Foreskin fibroblast (primary cell): ENCODE measurements at places on chromosomes 1 and 21.
A peak's percentile ranks its signal among the peaks of the same experiment; 100 is the strongest.

- DNase-seq, result no peak
Observed at GRCh38 chr21:43277481-43278351, 108.9 kb downstream of the CRYAA start.

- DNase-seq, result no peak
Observed at GRCh38 chr1:186740324-186740723, 60.1 kb upstream of the PTGS2 start.

- DNase-seq, result peak; percentile 32
Observed at GRCh38 chr1:209674957-209675564, at the start of gene G0S2. TSS of gene G0S2 (plus strand) at chr1:209675412. CDS start at chr1:209675685, 273 bp downstream.

DNA sequence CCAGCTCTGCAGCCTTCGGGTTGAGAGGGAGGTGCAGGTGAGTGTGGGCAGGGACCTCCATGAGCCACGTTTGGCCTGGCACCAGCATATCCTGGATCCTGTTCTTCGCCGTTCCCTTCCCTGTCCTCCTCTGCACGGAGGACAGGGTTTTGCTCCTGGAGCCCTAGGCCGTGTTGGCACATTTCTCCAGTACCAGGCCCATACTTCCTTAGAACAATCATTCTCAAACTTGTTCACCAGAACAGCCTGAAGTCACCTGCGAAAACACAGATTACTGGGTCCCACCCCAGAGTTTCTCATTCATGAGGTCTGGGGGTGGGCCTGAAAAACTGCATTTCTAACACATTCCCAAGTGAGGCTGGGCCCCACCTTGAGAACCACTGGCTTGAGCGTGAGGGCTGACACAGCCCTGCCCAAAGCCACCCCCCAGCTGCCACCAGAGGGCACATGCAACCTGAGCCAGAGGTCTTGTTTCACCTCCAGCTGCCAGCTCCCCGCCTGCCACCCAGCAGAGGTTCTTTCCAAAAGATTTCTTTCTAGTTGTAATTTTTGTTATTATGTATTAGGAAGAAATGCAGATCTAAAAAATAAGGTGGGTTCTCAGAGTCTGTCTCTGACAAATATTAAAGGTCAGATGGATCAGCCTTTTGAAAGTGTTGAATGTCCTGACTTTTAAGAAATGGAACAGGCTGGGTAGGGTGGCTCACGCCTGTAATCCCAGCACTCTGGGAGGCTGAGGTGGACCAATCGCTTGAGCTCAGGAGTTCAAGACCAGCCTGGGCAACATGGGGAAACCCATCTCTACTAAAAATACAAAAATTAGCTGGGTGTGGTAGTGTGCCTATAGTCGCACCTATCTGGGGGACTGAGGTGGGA, 39.6 kb upstream of the LDLRAP1 start:
- peak; percentile 29 for DNase-seq

GRCh38 chr1:212225871-212226302, 59.3 kb upstream of the PPP2R5A start:
- no peak for DNase-seq

DNA sequence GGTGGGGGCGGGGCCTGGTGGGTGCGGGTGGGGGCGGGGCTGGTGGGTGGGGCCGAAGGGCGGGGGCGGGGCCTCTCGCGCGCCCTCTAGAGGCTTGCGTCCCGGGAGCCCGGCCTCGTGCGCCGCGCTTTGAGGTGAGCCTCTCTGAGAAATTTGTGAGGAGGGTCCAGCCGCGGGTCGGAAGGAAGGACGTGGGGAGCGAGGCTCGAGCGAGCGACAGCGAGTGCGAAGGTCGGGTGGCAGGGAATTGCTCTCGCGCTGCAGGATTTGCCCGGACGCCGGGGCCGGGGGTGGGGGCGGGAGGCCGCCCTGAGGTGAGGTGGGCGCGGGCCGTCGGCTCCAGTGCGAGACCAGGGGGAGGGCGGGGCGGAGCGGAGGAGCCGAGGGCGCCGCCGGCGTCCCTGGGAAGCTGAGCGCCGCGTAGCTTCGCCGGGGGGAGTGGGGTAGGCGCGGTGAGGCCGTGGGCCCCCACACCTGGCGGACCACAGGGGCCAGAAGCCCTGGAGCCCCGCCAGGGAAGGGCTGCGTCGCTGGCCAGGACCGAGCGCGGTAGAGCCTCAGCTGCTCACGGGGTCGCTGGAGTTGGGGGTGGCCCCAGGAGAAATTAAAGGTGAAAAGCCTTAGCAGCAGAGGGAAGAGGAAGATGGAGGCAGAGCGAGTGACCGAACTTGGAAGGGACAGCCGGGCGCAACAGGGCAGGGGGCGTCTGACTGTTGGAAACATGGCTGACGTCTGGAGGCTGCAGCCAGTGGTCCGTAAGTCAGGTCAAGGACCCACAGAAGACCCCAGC, 754 bp upstream of the LSS start:
- DNase-seq, result no peak

DNA sequence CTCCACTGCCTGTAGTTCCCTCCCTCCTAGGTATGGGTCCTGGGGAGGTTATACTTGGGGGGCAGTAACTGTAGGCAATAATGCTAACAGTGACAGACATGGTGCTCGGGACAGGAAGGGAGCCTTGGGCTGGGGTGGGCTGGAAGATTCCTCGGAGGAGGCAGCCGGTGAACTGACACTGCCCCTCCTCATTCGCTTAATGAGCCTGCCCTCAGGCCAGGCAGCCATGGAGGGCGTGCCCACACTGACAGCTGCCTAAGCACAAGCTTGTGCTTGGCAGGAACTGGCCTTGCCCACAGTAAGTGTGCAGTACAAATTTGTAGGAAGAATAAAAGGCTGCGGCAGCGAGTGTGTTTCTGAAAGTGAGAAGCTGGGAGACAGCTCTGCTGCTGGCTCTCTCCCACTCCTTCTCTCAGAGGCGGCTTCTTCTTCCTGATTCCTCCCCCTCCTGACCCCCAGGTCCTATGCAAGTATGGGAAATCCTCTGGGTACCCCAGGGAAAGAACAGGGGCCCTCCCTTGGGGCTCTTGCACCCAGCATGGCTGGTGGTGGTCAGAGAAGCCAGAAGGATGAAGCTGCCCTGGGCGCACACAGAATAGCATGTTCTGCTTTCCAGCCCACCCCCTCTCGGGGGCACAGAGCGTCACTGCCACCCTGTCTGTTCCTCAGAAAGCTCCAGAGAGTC, 23.6 kb downstream of the OPTC start:
- no peak for DNase-seq

- peak; percentile 87 for DNase-seq
Observed at GRCh38 chr1:52055066-52055865, at the start of gene TXNDC12. TSS of gene TXNDC12 (minus strand) at chr1:52055191. CDS start at chr1:52055096, 95 bp downstream.

DNA sequence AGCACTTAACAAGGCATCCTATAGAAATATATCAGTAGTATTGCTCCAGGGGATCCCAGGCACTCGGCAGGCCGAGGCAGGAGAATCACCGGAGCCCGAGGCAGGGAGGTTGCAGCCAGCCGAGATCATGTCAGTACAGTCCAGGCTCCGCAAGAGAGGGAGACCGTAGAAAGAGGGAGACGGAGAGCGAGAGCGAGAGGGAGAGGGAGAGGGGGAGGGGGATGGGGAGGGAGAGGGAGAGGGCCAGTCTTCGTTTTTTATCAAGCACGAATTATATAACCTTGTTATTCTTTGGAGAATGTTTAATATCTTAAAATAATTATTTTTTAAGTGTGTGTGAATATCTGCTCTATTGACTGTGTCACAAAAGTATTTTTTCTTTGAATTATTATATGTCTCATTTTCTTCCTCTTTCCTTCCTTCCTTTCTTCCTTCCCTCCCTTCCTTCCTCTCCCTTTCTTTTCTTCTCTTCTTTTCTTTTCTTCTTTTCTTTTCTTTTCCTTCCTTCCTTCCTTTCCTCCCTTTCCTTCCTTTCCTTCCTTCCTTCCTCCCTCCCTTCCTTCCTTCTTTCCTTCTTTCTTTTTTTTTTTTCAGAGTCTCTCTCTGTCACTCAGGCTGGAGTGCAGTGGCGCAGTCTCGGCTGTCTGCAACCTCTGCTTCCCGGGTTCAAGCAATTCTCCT, 233.7 kb downstream of the SRGAP2C start:
- DNase-seq, result no peak
